ENCODE measurements at places on chromosomes 4 and X.

- no peak for DNase-seq
Measured at GRCh38 chr4:82499738-82500434, 61.9 kb downstream of the TMEM150C start.

- DNase-seq, result peak; percentile 87
Measured at GRCh38 chrX:40099055-40099958, 1.5 kb upstream of the BCOR start.

DNA sequence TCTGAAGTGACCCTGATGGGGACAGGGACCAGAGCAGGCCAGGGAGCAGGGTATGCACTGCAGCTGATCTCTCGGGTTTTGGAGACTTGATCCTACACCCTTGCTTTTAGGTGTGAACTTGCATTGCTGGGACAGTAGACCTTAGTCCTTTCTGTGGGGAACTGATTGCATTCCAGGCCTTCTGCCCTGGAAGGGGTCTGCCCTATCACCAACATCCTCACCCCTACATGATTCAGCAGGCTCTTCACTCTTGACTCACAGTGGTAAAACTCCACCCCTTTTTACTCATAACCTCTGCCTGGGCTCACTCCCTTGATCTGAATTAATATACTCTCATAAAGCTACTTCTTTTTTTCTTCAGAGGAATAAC lies 6.6 kb upstream of the DDX60L start:
- DNase-seq, result no peak

DNA sequence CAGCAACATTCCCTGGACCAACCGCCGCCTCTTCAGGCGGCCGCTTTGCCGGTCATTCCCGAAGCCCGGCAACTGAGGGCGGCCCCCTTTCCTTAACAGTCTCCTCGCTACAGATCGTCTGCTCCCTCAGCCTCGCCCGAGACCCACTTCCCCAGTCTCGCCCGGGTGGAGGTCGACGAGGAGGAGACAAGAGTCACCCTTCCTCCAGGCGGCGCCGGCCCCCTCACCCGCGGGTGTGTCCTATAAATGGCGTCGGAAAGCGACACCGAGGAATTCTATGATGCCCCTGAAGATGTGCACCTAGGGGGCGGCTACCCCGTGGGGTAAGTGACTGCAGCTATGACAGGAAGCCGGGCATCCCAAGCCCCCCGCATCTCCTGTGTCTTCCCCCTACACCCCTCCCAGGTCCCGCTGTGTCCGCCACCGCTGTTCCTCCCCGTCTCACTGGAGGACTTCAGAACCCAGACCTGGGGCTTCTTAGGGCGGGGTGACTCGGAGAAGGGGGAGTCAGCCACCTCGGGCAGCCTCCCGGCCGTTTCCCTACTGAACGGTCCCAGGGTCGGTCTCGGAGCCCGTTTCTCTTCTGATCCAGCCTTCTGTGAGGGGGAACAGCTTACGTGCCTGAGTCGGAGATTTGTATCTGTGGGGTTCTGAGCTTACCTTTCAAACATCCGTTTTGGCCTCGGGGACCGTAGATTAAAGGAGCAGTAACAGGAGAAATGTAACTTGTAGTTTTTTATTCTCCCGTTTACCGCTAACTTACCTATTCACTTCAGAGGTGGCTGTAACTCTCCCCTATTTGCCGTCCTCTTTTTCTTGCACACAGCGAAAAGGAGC lies 570 bp downstream of the WDR44 start:
- DNase-seq, result peak; percentile 53

- DNase-seq, result no peak
Measured at GRCh38 chrX:136627409-136627808, 20.5 kb upstream of the CD40LG start.

- DNase-seq, result no peak
Measured at GRCh38 chrX:9349572-9350494, 115.0 kb upstream of the TBL1X start.

Data from WERI-Rb-1 (cell line).